ENCODE measurements at places on chromosomes 11 and 22. TPM values are rescaled to one million over a fixed set of nuclear protein-coding genes. Genes with fewer than 3 reads are reported as not detected.

DNA sequence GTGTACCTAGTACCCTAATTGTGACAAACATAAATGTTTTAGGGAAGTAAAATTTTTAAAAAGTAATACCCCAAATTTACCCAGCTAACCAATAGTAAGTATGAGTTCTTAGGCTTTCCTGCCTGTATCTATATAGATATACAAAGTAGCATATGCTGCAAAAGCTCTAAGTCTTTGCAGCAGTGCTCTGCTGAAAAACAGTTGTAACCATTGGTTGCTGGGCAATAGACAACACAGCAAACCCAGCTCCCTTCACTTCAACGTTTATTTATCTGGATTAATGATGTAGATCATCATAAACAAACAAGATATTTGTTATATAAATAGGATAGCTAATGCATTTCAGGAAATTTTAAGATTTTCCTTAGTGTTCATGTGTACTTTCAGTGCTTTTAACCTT, 82.7 kb downstream of the PAX6 start:
- no peak for DNase-seq

BRD1 gene
- polyA plus RNA-seq: 12.0 TPM

LAYN gene
- 1.2 TPM for polyA plus RNA-seq

DNA sequence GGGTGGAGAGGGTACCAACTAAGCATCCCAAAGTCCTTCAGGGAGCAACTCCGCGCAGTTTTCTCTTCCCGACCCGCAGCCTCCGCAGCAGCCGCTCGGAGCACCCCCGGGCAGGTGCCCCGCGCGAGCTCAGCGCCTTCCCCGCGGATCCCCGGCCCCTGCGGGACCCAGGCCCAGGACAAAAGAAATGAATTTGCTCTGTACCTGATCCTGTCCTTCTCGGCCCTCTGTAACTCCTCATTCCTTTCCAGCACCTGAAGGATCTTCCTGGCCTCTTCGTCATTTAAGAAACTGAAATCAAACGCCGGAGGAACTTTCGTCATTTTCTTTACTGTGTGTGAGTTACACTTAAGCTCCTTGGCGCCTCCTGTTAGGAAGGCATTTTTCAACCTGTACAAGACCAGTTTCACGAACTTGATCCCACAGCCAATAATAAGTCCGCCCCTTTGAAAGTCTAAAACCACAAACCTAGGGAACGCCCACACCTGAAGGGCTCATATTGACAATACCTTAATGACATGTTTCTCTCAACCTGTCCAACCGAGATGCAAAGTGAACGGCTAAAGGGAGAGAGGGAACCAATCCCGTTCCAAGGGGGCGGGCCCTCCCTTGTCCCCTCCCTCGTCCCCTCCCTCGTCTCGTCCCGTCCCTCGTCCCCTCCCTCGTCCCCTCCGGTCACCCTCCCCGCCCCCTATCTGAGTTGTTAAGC, at the start of gene EXPH5:
TSS of gene EXPH5 (minus strand) at position 555 of the 709 bp plus-strand sequence. CDS start at position 323, 232 bp downstream.
- DNase-seq: peak; percentile 78

GRCh38 chr11:23974601-23975000, 522.3 kb upstream of the LUZP2 start:
- DNase-seq: no peak

DNA sequence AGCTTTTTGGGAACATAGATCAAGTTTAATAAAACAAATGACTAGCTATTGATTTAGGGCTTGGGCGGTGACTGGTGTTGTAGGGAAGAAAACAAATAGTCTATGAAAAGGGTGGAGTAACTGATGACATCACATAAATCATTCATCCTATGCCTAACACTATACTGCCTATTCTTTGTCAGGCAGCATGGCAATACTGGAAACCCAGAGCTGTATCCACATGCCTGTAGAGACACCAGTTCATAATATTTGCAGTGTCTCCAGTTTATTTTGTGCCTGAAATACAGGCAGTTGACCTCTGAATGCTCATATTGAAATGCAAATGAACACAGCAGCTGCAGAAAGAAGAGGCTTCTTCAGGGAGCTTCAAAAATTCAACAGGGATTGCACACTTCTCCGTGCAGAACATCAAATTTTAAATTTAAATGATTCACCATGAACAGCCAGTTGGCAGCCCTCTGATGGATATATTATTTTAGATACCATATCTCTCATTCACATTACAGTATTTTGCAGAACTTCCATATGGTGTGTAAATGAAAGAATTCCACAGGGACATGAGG, 283.1 kb upstream of the CTSC start:
- no peak for DNase-seq

GRCh38 chr22:38244106-38244505, 28.7 kb downstream of the TMEM184B start:
- DNase-seq: no peak

- no peak for DNase-seq
Measured at GRCh38 chr11:130908770-130909625, 7.3 kb downstream of the SNX19 start.

GRCh38 chr22:46240073-46240472, 10.0 kb downstream of the CDPF1 start:
- DNase-seq: no peak

- no peak for DNase-seq
Measured at GRCh38 chr11:40161854-40162410, 1297.5 kb downstream of the LRRC4C start.

MAPK8IP2 gene
- polyA plus RNA-seq: 0.23 TPM

MS4A6A gene
- polyA plus RNA-seq: 23.0 TPM

DNA sequence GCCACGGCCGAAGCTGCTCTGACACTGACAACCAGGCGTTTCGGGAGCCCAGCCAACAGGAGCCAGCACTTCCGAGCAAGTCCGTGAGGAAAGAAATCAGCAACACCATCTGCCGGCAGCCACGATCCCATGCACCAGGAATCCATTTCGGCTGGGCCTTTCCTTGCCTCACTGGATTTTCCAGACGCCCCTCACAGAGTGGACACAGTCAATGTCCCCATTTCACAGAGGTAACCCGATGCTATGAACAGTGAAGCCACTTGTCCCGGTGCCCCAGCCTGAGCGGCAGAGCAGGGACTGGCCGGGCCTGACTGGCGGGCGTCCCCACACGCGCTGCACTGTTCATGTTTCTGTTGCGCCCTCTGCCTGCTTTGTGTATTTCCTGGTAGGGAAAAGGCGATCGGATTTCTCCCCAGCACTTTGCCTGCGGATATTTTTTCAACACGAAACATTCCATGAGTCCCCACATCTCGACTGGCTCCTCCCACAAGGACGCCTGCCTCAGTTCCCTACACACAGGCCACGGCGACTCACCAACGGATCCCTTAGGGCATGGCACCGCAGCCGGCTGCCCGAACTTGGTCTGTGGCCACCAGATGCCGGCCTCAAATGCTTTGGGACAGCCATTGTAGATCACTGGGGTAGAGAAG, 55.3 kb downstream of the TRMU start:
- peak; percentile 76 for DNase-seq

- no peak for DNase-seq
Measured at GRCh38 chr11:121889931-121890330, 226.1 kb downstream of the BLID start.

DNA sequence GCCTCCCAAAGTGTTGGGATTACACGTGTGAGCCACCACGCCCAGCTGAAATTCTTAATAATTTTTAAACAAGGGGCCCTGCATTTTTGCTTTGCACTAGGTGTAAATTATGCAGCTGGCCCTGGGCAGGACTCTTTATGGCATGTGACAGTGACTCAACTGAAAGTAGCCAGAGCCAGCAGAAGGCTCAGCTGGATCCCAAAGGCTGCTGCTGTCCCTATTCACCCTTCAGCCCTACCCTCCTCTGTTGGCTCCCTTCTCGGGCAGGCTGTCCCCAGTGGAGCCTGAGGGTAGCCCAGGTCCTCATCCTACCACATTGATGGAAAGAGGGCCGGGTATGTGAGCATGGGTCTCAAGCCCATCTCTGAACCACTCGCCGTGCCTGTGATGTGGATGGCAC, 45.6 kb downstream of the CD82 start:
- no peak for DNase-seq

GRCh38 chr11:79437981-79438630, 2.7 kb downstream of the TENM4 start:
- DNase-seq: peak; percentile 34

DNA sequence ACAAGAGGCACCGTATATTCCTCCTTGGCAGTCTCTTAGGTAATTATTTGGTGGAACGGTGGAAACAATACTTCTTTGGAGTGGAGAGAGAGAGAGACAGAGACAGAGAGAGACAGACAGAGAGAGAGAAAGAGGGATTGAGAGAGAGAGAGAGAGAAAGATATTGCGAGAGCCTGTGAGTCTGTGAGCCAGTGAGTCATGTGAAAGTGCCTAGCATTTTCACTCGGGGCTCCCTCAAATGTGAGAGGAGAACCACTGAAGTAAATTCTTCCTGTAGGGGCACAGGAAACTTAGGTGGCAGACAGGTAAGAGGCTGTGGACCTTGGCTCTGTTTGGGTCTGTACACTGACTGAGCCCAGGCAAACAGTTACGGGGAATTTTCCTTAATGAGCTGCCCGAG, 31.6 kb upstream of the SNX19 start:
- DNase-seq: no peak

GRCh38 chr11:123045101-123045500, 16.8 kb downstream of the HSPA8 start:
- DNase-seq: no peak

DNA sequence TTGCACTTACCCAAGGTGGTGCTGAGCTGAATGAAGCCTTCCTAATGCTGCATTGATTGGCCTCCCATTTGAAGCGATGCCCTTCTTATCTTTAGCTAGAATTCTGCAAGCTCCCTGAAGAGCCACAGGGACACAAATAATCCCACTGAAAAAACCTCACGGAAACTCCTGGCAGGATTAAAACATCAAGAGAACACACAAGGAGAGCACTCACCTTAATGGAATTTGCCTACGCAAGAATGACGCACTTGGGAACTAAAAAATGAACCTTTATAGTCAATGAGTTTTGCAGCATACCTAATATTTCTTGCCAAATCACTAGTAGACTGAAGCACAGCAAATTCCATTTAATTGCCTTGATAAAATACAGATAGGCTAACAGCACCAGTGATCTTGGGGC, 232.8 kb upstream of the UBASH3B start:
- no peak for DNase-seq

OSM gene
- polyA plus RNA-seq: 0.25 TPM

NAP1L4 gene
- 143 TPM for polyA plus RNA-seq

TSGA10IP gene
- polyA plus RNA-seq: not detected

DDI1 gene
- polyA plus RNA-seq: not detected

- DNase-seq: no peak
Measured at GRCh38 chr11:62267576-62267975, 2.4 kb upstream of the SCGB2A2 start.

PLEKHB1 gene
- 5.9 TPM for polyA plus RNA-seq
